ENCODE measurements at places on chromosomes 2 and 18.

- no peak for DNase-seq
Observed at GRCh38 chr18:39191931-39192330, 1626.3 kb upstream of the CELF4 start.

- DNase-seq = no peak
Observed at GRCh38 chr2:58146707-58147106, 94.4 kb downstream of the FANCL start.

DNA sequence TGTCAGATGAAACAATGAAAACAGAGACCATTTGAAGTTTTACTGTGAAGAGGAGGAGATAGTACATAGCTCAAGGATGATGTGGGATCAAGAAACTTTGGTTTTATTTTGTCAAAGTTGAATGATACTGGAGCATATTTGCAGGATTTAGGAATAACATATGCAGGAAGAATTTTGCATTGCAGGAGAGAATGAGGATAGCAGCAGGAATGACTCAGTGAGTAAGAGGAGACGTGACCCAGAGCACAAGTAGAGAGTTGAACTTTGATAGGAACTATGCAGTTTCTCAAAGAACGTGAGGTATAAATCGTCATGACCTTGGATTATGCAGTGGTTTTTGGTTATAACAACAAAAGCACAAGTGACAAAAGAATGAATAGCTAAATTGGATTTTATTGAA, 47.7 kb downstream of the MAPRE2 start:
- DNase-seq = no peak

DNA sequence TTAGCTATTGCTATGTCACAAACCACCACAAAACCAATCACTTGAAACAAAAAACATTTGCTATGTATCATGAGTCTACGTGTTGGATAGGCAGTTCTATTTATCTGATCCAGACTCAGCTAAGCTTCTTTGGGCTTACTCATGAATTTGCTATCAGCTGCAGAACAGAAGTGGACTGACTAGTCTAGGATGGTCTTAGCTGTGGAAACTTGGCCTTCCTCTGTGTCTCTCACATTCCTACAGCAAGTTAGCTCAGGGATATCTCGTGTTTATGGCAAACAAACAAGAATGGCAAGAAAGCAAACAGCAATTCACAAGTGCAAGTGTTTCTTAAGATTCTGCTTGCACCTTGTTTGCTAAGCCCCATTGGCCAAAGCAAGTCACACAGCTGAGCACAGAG, 288.0 kb upstream of the TNP1 start:
- no peak for DNase-seq

- DNase-seq = no peak
Observed at GRCh38 chr2:127700527-127701192, 637 bp upstream of the SFT2D3 start.

Measured in stimulated activated CD4-positive, alpha-beta T cell treated with anti-CD3 and anti-CD28 coated beads, Interleukin-1b, Interleukin-23, amount 100 ng/mL, for 1 hour (primary cell).